ENCODE measurements at places on chromosomes 16 and 17.

DNA sequence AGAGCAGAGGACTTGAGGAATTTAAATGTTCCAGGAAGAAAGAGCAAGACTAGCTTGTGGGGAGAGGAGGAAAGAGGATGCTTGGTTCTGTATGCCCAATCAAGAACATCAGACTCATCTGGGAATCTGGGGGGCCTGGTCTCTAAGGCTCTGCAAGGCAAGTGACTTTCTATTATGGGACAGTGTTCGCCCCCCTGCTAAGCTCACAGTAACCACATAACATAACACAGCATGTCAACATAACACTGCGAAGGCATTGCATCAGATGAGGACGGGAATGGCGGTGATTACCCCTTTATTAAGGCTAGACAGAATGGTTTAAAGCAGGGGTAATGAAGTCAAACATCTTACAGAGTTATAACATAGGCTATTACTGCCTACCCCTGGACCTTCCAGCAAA, 176.6 kb upstream of the IRX6 start:
- no peak for DNase-seq

DNA sequence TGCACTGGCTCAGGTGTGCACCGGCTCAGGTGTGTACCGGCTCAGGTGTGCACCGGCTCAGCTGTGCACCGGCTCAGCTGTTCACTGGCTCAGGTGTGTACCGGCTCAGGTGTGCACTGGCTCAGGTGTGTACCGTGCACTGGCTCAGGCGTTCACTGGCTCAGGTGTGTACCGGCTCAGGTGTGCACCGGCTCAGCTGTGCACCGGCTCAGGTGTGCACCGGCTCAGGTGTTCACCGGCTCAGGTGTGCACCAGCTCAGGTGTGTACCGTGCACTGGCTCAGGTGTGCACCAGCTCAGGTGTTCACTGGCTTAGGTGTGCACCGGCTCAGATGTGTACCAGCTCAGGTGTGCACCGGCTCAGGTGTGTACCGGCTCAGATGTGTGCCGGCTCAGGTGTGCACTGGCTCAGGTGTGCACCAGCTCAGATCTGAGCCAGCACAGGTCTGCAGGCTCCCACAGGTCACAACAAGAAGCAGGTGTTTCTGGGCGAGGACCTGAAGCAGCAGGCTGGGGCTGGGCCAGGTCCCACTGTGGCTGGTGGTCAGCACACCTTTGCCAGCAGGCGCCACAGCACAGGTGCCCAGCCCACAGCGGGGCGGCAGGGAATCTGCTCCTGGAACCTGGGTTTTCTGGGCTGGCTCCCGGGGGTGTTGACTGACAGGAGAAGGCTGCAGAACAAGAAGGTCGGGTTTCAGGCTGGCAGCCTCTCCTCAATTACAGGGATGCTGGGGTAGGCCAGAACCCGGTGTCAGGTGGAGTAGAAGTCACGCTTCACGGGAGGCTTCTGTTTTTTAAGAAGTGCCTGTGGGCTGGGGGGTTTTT, 17.2 kb downstream of the METRNL start:
- no peak for DNase-seq

DNA sequence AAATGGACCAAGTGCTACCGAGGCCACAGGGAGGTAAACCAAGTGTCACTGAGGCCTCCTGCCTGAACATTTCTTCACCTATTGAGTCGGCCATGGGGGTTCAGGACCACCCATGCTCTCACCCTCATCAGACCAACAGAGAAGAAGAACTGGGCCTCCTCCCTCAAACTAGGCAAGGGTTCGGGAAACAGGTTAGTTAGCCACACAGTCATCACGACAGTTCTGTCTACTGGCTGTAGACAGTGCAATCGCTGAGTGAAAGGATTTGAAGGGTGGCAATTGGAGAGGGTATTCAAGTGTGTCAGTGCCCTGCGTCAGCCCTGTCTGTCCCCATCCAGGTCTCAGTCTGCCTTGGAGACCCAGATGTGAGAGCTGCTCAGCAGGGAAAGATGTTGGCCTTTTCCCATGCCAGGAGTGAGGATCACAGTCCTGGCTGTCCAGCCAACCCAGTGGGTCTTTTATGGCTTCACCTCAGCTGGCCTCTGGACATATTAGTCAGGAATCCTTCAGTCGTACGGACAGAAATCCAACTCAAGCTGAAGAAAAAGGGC, 19.9 kb downstream of the TBX2 start:
- no peak for DNase-seq

DNA sequence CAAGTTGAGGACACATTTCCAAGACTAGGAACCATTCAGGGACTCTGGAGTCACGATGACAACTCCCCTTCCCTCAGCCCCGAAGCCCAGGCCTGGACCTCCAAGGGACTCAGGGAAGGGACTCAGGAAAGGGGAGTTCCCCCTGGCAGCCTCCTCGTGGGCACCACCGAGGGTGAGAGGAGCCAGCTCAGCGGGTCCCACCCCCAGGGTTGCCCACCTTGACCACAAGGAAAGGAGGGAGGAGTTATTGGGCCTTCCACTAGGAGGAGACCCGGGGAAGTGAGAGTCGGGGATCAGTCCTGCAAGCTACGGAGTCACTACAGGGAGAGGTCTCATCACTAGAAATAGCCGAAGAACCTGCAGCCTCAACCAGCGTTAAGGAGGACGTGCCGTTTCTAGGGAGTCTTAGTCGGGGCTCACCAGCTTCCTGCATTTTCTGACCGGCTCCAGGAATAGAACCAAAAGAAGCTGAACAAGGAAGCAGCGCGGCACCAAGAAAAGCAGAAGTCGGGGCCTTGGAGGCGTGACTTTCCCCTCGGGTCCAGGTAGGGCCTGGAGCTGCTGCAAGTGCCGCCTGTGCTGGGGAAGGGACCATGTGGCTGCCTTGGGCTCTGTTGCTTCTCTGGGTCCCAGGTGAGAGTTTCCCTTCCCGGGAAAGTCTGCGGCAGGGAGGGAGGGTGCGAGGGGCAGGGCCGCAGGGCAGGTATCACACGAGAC, at the start of gene CD300A:
CD300A (plus strand) TSS at position 524 of the 717 bp plus-strand sequence; CDS start at position 594, 70 bp downstream.
- no peak for DNase-seq

DNA sequence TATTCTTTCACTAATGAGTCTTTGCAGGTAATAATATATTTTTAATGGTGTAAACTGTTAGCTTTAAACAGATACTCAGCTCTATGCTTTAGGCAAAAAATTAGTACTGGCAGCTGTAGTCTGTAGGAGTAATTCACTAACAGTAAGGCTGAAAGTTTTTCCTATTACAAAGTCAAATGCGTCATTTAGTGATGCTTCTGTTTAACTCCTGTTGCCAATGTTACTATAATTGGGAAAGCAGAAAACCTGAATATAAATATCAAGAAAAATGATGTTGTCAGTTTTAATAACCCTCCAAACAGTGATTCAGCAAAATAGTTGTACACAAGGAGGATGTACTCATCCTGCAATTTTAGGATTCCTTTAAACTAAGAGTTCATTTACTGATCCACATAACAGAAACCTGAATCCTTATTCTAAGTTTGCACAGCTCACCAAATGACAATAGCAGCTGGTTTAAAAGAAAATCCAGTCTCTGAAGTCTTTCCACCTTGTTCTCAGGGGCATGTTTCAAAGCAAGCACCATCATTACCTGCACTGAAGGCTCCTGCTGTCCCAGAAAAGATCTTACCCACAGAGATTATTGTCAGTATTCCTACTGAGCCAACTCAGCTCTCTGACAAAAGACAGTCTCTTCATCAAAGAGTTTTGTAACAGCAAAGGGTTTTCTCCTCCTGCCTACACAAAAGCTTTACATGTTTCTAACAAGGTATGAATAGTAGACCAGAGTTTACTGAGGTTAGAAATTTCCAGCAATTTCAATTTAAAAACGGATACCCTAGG, 4.2 kb downstream of the CDR2 start:
- peak; percentile 88 for DNase-seq

DNA sequence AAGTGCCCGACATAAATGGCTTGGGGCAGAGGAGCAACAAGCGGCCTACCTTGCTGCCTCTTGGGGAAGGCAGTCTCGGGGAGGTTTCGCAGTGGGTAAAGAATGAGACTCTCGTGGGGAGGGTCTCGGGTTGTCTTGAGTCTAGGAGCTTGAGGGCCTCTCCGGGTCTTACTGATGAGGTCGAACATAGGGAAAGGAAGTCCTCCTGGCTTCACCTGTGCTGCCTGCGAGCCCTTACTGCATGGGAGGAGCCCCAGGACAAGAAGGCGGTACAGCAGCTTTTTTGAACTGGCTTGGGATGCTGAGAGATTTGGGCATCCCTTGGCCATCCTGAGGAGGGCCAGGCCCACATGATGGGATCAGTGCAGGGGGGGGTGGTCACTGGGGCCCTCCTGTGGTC, 71.4 kb downstream of the SPECC1 start:
- DNase-seq: no peak

DNA sequence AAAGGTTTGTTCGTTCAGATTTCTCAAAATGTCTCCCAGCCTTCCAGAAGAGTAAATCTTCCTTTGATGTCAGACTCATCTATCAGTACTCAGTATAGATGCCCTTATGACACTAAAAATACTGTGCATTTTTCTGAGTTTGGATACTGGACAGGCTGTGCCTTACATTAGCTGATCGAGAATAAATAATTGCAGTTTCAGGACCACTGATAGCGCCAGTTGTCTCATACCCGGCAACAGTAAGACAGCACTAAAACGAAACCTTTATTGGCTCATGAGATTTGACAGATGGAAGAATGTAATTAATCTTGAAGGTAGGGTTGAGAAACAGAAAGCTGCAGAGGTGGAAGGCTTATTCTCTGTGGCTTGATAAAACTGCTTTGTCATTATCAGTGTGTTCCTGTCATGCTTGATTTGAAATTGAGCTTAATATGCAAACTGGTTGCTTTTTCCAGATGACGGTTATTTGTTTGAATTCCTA, 1.2 kb downstream of the ATP6V0A1 start:
- DNase-seq: peak; percentile 71

DNA sequence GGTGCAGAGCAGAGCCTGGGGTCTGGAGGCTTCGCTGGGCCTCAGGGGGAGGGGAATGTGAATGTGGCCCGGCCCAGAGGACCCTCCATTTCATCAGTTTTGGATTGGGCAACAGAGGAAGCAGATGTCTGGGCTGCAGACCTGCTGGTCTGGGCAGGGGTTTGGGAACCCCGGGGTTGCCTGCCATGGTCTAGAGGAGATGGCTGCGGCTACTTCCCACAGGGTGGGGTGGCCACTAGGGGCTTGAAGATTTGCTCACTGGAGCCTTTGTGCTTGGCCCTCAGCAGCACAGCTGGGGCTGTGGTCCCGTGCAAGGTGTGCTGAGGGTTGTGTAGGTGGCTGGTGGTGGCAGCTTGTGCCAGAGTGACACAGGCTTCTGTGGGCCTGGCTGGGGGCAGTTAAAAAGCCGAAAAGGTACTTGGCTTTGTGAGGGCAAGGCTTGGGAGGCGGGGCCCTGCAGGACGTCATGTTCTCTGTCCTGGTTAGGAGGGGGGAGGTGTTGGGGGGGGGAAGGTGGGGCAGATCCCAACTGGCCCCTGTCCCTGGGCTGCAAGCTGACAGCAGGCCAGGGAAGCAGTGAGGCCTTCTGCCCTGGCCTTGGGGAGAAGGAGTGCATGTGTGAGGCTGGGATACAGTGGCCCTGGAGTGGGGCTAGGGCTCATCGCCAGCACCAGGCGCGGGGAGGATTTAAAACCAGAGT, 98.0 kb downstream of the KPNA2 start:
- DNase-seq: no peak

DNA sequence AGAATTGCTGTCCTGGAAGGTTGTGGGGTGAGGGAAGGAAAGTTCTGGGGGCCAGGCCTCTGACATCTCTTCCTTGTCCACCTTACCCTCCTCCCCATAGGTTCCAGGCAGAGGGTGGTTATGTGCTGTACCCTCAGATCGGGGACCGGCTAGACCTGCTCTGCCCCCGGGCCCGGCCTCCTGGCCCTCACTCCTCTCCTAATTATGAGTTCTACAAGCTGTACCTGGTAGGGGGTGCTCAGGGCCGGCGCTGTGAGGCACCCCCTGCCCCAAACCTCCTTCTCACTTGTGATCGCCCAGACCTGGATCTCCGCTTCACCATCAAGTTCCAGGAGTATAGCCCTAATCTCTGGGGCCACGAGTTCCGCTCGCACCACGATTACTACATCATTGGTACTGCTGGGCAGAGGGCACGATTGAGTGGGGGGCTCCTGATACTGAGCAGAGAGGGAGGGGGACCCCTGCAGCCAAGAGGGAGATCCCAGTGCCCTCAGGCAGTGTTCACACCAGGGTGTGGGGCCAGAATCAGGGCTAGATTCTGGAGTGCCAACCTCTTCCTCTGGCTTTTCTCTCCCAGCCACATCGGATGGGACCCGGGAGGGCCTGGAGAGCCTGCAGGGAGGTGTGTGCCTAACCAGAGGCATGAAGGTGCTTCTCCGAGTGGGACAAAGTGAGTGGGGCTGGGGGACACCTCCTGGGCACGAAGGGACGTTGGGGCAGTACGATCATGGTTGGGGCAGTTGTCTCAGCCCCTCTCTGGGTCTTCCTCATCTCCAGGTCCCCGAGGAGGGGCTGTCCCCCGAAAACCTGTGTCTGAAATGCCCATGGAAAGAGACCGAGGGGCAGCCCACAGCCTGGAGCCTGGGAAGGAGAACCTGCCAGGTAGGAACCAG, 3.1 kb downstream of the EFNB3 start:
- DNase-seq: no peak

- no peak for DNase-seq
Observed at GRCh38 chr17:60093694-60094093, 15.0 kb upstream of the HEATR6 start.

- DNase-seq: no peak
Observed at GRCh38 chr16:71626018-71626857, at the start of gene MARVELD3. Gene MARVELD3, plus strand, starts transcription at chr16:71626184. Its CDS starts 46 bp downstream, at chr16:71626230.

DNA sequence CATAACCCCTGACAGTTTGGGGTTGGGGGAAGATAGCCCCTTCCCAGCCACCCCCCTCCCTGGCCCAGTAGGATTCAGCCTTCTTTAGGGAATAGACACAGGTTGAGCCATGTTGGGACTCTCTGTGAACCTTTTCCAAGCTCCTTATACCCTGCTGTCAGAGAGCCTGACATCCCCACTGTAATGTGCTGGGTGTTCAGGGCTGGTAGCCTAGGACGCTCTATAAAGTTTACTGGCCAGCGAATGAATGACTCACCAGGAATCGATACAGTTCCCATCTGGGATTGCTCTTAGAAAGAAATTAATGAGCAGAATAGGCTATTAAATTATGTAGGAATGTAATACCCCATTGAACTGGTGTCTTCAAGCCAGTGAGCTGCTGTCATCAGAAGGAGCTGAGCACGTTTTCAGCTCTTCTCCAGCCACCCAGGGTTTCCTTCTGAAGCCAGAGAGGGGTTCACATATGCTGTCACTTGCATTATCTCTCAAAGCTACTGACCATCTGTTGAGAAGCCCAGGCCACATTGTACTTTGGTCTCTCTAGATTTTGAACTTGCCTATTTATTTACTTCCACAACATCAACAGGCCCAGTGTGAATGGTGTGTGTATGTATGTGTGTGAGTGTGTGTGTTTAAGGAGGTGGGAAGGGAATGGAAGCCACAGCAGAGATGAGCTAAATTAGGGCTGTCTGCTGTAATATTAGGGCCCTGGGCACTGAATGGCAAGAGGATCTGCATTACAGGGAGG, 64.9 kb downstream of the SPACA3 start:
- DNase-seq: no peak

GRCh38 chr16:35752012-35752772, 2292.8 kb downstream of the TP53TG3F start:
- DNase-seq: no peak

Data from fibroblast of lung (primary cell).